ENCODE measurements at places on chromosomes 7 and 10.

DNA sequence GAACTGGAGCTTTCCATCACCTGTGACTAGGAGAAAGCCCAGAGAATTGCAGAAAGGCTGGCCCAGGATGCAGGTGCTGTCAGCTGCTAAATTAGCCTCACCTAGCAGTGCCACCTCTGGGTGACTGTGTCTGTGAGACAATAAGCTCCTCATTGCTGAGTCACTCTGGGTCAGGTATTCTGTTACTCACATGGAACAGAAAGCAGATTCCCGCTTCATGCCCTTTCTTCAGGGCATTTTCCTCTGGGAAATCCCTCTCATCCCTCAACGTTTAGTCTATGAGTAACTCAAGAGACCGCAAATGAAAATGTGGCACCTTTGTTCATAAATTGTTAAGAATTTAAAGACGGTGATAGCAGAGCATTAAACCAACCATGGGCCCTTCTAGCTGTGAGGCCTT, 184.0 kb downstream of the ADAM12 start:
- DNase-seq = no peak

DNA sequence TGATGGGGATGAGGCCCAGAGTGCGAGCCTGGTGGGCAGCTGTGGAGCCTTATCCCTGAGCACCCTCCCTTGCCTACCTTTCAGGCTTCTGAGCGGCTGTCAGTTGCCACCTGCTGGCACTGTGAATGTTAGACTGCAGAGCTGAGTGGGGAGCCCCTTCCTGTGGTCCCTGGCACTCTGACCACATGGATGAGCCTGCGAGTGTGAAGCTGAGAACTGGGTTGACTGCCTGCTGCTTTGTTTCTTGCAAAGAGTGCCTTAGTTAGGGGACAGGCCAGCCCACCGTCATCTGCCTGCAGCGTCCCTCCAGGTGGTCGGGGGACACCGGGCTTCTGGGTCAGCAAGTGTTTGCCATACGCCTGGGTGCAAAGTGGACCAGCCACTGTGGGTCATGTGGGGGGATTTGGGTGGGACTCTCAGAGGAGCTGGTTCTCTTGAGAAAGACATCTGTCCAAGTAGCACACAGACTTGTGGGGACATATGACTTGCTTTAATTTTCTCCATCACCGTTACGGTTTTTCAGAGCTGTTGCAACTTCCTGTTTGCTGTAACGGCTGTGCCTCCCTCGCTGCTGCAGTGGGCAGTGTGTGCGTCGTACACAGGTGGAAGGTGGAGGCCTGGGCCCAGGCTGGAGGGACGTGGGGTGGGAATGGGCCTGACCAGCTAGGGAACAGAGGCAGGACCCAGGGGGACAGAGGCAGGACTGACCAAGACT, 13.7 kb downstream of the INPP5A start:
- DNase-seq = no peak

DNA sequence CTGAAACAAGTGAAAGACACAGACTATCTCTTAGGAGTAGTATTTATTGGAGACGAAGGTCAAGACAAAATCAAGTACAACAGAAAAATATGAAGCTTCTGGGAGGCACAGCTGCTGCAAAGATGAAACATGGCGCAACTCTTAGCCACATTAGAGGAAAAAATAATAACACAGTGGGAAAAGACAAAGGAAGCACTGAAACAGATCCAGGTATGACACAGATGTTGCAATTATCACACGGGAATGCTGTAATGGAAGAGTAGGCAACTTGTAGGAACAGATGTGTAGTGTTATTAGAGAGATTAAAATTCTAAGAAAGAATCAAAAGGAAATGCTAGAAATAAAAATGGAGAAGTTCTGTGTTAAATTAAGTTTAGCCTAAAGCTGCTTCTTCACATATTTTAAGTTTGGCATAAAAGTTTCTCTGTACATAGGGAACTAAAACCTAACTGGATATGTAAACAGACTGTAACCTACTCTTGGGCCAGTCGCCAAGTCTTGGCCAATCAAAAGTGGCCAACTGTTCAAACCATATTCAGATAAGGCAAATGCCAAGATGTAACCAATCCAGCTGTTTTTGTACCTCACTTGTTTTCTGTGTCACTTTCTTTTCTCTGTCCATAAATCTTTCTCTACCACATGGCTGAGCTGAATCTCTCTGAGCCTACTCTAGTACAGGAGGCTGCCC, 1132.0 kb upstream of the LRRTM3 start:
- DNase-seq = no peak

- no peak for DNase-seq
These were observed 133.3 kb downstream of the PFKFB3 start for GRCh38 chr10:6336016-6336415.

- no peak for DNase-seq
These were observed 223.7 kb upstream of the PRSS58 start for GRCh38 chr7:142481548-142481947.

- no peak for DNase-seq
These were observed 14.3 kb downstream of the BPGM start for GRCh38 chr7:134660961-134661376.

GRCh38 chr7:80412842-80413241, 99.0 kb downstream of the GNAT3 start:
- DNase-seq = no peak

DNA sequence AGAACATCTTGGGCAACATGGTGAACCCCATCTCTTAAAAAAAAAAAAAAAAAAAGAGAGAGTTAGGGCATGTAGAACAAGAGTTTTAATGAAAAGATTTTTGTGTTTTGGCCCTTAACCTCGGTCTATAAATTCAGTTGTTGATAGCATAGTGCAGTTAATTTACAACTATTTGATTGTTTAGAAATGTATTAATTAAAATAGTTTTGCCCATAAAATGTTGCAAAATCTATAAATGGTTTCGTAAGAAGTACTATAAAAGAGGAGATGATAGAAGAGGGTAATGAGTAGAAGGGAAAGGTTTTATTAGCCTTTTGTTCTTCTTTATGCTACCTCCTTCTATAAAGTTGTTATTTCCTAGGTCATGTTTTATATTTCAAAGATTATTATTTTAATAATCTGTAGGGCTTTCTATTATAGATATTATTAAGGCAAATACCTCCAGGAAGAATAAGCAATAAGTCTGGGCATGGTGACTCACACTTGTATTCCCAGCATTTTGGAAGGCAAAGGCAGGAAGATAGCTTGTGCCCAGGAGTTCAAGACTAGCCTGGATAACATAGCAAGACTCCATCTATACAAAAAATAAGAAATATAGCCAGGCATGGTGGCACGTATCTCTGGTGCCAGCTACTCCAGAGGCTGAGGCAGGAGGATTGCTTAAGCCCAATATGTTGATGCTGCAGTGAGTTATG, 73.3 kb downstream of the MCU start:
- no peak for DNase-seq

- no peak for DNase-seq
These were observed 55.5 kb downstream of the TACR2 start for GRCh38 chr10:69361303-69361614.

GRCh38 chr10:100345570-100346330, 1.3 kb upstream of the SCD start:
- no peak for DNase-seq

- no peak for DNase-seq
These were observed 30.9 kb upstream of the STEAP4 start for GRCh38 chr7:88337572-88337971.

GRCh38 chr10:110747609-110748464, 103.7 kb downstream of the RBM20 start:
- DNase-seq = no peak

DNA sequence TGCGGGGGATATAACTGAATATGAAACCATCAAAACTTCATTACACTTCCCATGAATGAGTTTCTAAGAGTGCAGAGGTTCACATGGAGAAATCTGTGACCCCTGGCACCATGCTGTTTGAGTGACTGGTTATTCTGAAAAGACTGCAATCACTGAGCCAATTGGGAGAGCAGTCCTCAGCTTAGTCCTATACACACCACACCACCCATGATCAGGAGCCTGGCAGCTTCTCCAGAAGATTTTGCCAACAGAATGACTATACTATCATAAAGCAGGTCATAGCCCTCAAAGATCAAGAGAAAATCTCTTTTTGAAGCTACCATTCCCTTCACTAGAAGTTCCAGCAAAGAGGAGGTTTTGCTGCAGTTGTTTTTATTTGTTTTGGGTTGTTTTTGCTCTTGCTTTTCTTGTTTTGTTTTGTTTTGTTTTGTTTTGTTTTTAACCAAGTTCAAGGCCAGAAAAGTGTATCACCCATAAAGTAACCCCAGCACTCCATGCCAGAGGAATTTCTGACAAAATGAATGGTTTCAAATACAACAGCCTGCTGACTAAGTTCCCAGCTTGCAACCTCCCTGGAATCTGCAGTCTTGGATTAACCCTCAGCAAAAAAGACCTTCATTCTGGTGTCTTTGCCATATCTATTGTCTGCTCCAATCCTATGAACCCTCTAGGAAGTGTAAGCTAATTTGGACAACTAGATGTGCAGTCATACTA, 19.7 kb upstream of the HGF start:
- no peak for DNase-seq

DNA sequence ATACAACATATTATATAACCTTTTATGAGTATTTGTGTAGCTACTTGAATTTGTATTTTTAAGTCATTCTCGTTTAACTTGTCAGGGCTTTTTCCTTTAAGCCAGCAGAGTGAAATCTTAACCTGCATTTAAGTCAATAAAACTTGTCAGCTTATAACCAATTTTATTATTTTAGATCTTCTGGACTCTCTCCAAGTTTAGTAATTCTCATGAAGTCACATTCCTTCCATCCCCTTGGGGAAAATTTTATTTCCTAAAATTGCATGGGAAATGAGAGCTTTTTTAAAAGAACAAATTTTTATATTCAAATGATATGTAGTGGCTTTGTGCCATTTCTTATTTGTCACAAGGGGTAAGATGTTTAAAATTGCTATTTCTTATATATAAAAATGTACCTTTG, 74.0 kb downstream of the SEPTIN7 start:
- no peak for DNase-seq

GRCh38 chr7:29463504-29464158, 100.0 kb upstream of the PRR15 start:
- DNase-seq = no peak

GRCh38 chr10:70981936-70982335, 93.6 kb upstream of the PCBD1 start:
- no peak for DNase-seq

- peak; percentile 78 for DNase-seq
These were observed 9.9 kb upstream of the PSMG3 start for GRCh38 chr7:1579481-1580421.

- DNase-seq = no peak
These were observed 80.0 kb downstream of the DAGLB start for GRCh38 chr7:6367701-6368211.

- no peak for DNase-seq
These were observed 193.7 kb downstream of the ADARB2 start for GRCh38 chr10:1543596-1543995.
